ENCODE measurements at places on chromosomes 16 and 17. TPM values are rescaled to one million over a fixed set of nuclear protein-coding genes. Genes with fewer than 3 reads are reported as not detected.
A peak's percentile ranks its signal among the peaks of the same experiment; 100 is the strongest.

The ZACN gene
- not detected for total RNA-seq

- no peak for DNase-seq
These were observed 95.6 kb downstream of the WSCD1 start for GRCh38 chr17:6165806-6166205.

The CCL3 gene
- total RNA-seq: 0.96 TPM

The RAB11FIP4 gene
- under 0.01 TPM for total RNA-seq

DNA sequence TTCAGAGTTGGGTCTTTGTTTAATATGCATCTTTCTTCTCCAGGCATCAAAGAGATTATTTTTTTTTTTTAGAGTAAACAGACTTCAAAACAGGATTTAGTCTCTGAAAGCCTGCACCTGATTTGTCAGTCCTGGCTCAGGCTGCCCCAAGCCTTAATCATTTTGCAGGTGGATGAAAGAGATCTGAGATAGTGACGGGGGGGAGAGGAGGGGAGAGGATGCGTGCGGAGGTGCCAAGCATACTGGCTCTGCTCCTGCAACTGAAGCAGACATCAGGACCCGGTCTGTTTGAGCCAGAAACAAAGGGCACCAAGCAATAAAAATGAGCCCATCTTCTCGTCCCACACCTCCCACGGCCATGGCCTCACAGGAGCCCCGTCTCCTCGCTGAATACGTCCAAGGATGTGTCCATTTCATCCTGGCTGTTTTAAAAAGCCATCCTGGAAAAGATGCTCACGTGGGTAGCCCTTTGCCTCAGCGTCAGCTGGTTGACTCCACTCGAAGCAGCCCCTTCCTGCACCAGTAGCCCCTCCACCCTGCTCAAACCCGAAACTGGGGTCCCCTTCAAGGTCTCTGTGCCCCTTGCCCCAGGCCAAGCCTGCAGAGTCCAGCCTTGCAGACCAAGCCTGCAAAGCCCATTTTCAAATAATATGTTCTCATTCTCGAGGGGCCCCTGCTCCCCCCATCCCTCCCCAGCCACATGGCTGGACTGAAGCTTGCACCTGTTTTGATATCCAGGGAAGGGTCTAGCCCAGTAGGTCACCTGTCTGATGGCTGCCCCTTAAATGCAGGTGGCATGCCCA is 84.8 kb upstream of the TNRC6C start:
- no peak for DNase-seq

The BICDL2 gene
- 0.36 TPM for total RNA-seq

DNA sequence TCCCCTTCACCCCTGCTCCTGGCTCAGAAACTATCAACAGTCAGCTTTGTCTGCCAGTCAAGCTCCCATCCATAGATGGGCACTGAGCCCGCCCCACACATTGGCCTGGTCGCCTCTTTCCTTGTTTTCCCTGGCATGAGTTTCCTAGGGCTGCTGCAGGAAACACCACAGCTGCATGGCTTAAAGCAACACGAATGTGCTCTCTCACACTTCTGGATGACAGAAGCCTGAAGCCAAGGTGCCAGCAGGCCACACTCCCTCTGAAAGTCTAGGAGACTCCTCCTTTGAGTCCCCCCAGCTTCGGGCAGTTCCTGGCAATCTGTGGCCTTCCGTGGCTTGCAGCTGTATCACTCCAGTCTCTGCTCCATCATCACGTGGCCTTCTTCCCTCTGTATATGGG is 69.9 kb downstream of the TBC1D16 start:
- peak; percentile 20 for DNase-seq

The KRTAP4-6 gene
- not detected for total RNA-seq

The PRR11 gene
- 32.7 TPM for total RNA-seq

DNA sequence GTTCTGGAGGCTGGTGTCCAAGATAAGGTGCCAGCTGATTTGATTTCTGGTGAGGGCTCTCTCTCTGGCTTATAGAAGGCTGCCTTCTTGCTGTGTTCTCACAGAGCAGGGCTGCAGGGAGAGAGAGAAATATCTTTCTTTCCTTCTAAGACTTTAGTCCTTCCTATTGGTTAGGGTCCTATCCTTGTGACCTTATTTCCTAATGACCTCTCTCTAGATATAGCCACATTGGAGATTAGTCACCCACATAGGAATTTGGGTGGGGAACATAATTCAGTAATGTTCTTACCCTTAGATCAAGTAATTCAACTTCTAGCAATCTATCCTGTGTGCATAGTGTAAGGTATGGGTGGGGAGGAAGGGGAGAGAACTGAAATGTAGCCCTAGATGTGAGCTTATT is 18.0 kb upstream of the ABCA5 start:
- no peak for DNase-seq

GRCh38 chr16:79713609-79714309 is 113.2 kb upstream of the MAF start:
- no peak for DNase-seq

The CHTF18 gene
- 11.7 TPM for total RNA-seq

The HS3ST6 gene
- total RNA-seq: not detected

DNA sequence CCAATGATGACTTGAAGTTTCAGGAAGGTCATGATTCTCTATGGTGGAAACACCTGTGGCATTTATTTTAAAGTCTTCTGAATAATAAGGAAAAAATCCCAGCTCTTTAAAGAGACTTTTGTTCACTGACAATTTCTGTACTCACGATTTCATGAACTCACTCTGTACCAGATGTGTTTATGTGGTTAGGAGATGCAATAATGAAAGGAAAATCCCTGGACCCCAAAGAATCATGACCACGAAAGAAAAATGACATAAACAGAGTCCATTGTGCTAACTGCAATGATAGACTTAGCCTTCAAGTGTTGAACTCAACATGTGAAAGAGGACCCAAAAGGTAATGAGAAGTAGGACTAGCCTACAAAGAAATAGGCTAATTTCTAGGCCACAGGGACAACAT is 947.5 kb downstream of the CDH11 start:
- peak; percentile 42 for DNase-seq

- no peak for DNase-seq
These were observed 131.6 kb downstream of the MRTFB start for GRCh38 chr16:14202697-14203096.

DNA sequence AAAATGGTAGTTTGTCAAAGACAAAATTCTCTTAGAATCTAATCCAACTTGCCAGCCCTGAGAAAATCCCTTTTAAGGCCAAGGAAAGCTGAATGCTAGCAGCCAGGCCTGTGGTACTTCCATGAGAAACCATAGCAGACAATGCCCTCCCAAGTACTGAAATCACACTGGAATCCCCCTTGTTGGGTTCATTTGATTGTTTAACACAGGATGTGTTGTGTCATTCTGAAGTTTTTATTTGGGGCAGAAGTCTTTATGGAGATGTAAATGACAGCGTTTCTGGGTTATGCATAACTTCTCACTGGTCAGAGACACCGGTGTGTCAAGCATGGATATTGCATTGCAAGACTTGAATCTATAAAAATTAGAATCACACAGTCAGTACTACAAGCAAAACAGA is 6.0 kb upstream of the ARL2BP start:
- no peak for DNase-seq

- no peak for DNase-seq
These were observed 887.7 kb downstream of the CDH11 start for GRCh38 chr16:64234200-64234599.

The EPOP gene
- total RNA-seq: 1.8 TPM

GRCh38 chr17:60395508-60396065 is 3.7 kb upstream of the USP32 start:
- DNase-seq: no peak

- DNase-seq: no peak
These were observed 99.9 kb downstream of the SDK2 start for GRCh38 chr17:73544333-73544732.

- peak; percentile 43 for DNase-seq
These were observed 47.1 kb downstream of the TVP23C start for GRCh38 chr17:15516150-15516549.

DNA sequence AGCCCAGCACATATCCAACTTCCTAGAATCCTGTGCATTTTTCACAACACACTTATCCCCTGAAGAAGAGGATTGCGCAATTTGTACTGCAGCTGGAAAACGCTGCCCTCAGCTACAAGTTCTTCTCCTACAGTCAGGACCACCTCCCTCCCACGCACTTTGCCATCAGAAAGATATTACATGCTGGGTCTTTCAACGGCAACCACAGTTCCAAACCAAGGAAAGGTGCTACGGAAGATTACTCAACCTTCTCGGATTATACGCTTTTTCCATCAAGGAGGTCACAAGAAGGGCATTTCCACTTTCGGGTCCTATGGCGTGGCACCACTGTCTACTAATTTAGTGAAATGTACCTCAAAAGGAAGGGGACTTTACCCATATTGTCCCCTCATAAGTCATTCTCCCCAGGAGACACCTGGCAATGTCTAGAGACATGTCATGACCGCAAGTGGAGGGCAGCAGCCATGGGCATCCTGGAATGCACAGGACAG is 35.2 kb downstream of the USP7 start:
- DNase-seq: no peak

- no peak for DNase-seq
These were observed 18.6 kb downstream of the ST6GALNAC2 start for GRCh38 chr17:76566988-76567431.

GRCh38 chr17:65417406-65418221 is 143.8 kb downstream of the AXIN2 start:
- no peak for DNase-seq

DNA sequence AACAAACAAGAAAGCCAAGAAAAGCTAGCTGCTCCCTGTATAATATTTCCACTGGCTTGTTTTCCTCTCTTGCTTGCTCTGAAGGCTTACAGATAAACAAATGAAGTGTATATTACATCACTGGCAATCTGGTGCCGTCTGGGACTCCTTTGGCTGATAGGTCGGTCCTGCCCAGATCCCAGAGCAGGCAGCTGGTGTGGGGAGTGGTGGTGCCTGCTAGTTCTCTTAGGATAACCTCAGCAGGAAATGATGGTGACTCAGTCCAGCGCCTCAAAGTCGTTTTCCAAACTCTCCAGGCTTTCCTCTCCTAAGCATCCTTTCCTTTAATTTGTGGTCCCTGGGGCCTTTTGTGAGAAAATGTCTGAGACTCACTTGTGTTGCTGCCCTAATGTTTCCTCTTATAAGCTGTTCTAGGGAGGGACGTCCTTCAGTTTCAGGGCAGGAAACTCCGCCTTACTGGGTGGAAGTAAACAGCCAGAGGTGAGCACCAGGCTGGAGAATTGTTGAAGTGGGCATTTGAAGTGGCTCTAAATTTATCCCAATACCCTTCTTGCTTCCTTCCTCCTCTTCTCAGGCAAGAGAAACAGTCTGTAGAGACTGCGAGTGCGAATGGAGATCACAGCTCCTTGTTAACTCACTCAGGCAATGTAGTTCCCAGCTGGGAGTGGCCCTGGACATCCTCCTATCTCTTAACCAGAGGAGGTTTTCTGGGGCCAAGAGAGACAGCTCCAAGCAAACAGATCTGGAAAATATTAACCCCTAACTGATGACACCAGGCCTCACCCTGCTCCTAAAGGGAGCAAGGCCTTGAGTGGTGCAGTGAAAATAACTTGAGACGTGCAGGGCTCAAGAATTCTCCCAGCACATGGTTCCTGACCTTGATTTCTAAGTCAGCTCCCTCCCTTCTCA is 34.9 kb downstream of the CD300LF start:
- DNase-seq: peak; percentile 22

DNA sequence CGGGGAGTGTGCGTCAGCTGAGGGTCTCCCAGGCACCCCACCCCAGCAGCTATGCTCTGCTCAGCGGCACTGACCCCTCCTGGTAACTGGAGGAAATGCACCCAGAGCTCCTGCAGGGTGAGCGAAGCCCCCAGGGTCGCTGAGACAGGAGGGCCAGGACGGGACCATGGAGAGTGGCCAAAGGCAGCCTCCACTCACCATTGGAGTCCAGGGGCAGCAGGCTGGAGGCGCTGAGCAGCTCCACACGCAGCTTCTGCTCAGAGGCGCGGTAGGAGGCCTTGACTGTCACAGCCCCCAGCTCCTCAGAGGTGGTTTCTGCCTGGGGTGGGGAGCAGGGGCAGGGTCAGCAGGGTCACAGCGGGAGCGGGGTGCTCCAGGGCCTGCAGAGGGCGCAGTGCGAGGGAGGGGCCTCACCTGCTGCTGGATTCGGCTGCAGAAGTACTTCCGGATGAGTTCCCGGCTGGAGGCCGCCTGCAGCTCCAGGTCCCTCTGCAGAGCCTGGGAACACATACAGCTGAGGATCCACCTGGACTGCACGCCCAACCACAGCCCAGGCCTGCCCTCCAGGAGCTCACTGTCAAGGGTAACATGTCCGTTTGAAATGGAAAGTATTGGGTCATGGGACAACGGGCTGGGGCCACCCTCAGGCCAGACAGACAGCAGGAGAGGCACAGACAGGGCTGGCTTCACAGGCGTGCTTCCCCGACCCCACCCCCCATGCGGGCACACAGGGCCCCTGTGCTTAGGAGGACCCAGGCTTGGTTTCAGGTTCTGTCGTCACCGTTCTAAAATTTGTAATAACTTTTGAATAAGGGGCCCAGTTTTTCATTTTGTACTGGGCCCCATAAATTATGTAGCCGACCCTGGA is 13.8 kb downstream of the UNC13D start:
- no peak for DNase-seq

- no peak for DNase-seq
These were observed 72.1 kb upstream of the LYRM9 start for GRCh38 chr17:27965224-27965623.

DNA sequence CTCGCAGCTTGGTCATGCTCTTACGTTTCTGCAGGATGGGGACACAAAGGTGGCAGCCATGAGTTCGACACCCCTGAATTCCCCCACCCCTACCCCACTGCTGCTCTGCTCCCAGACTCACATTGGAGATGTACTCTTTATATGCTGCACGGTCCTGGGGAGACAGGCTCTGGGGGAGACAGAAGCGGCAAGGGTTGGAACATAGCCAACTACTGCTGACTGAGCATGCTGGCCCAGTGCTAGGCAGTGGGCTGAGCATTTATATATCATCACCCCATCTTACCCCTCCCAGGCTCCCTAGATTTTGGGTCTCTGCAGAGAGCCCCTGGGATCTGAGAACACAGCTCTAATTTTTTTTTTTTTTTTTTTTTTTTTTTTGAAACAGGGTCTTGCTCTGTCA is 8.1 kb upstream of the ATXN7L3 start:
- DNase-seq: no peak

The KCNH4 gene
- total RNA-seq: 0.12 TPM

The NLRC3 gene
- 0.12 TPM for total RNA-seq

DNA sequence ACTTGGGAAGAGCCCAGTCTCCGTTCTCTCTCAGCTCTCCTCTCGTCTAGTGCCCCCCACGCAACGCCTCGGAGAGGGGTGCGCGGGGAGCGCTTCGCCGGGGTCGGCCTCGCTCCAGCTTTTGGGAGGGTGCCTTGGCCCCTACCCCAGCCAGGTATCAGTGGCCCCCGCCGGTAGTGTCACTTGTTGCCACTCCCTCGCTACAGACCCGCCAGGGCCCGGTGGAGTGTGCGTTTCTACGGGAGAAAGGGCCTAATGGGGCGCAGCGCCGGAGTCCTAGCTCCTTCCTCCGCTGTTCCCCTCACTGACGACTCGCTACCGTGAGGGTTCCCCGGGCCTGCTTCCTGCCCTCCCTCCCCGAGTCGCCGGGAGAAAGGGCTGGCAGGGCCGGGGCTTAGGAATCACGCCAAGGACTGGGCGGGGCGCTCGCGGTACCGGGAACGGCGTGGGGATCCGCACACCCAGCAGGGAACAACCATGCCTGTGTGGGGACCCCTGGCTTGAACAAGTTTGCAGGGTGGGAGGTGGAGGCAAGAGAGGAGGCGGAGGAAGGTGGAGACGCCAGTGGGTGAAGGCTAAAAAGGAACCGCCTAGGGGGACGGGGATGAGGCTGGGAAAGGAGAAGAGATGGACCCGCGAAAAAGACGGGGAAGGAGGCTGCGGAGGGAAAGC is 997 bp upstream of the CDH11 start:
- peak; percentile 78 for DNase-seq
